Activated CD4-positive, CD25-positive, alpha-beta regulatory T cell treated with anti-CD3 and anti-CD28 coated beads, Interleukin-2, amount 50 U/mL, for 24 hours (primary cell): ENCODE measurements at places on chromosomes 2 and 18.

DNA sequence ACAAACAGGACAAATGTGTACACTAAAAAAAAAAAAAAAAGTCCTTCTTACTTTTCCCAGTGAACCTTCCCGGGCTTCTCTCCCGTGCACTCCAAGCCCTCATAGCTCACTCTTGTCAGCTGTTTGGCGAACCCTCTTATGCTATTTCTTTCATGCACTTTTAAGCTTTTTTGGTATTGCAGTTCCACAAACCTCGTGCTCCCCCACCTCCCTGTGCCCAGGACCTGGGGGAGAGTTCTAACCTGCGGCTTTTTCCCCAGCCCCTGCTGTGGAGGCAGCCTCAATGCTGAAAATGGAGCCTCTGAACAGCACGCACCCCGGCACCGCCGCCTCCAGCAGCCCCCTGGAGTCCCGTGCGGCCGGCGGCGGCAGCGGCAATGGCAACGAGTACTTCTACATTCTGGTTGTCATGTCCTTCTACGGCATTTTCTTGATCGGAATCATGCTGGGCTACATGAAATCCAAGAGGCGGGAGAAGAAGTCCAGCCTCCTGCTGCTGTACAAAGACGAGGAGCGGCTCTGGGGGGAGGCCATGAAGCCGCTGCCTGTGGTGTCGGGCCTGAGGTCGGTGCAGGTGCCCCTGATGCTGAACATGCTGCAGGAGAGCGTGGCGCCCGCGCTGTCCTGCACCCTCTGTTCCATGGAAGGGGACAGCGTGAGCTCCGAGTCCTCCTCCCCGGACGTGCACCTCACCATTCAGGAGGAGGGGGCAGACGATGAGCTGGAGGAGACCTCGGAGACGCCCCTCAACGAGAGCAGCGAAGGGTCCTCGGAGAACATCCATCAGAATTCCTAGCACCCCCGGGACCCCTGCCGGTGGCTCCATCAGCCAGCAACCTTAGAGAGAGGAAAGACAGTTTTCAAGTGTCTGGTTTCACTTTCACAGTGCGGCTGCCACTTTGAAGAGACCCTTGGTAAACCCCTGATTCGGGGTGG is 826 bp downstream of the KCNE4 start:
- ATAC-seq = no peak

DNA sequence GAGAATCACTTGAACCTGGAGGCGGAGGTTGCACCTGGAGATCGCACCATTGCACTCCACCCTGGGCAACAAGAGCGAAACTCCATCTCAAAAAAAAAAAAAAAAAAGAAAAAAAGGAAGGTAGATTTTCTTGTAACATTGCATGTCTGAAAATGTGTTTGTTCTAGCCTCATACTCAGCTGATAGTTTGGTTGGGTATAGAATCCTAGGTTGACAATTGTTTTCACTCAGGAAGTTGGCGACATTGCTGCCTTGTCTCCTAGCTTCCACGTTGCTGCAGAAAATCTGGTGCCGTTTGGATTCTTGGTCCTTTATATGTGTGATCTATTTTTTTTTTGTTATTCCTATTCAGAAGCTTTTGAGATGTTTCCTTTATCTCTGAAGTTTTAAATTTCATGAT is 4.7 kb downstream of the ING5 start:
- no peak for ATAC-seq

- ATAC-seq = no peak
These were observed 413.6 kb upstream of the ID2 start for GRCh38 chr2:8268172-8268783.

GRCh38 chr2:167254721-167255120 is 366.4 kb downstream of the XIRP2 start:
- no peak for ATAC-seq

GRCh38 chr2:78913257-78913656 is 112.2 kb upstream of the REG3G start:
- ATAC-seq = no peak

- ATAC-seq = no peak
These were observed 103.5 kb downstream of the ARL4C start for GRCh38 chr2:234393354-234393753.

DNA sequence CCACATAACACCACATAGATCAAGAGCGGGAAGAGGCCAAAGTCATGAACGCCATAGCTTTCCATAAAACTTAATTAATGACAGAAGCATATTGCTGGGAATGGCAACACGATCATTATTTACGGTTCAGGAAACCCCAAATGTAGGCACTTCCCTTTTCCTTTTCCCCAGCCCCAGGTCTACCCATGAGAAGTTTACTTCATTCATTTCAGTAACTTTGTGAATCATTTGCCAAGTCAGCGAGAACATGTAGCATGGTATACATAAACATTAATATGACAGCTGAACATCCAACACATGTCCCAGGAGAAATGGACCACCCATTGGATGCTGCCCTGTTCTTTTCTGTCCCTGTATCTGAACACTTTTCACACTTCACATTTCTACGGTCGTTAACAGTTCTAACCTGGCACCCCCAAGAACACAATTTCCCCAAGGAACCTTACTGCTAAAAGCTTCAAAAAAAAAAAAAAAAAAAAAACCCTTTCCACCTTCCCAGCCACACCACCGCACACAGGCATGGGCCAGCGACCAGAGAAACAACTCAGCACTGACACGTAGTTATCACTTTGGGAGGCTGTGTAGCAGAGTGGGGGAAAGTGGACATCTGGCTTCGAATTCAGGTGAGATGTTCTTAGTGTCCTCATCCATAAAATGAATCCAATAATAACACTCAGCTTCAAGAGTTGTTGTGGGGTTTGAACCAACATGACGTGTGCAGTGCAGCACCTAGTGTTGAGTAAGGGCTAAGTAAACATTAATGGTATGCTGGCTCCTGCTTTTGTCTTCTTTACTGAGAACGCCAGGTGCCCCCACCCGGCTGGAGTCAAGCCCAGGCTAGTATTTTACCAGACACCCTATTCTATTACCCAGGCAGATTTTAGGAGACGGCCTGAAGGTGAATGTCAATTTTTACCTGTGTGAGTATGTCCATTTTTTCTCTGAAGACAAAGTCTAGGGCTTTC is 371.5 kb downstream of the LNPK start:
- no peak for ATAC-seq

- peak; percentile 71 for ATAC-seq
These were observed 41.0 kb downstream of the LPIN2 start for GRCh38 chr18:2971741-2972552.

DNA sequence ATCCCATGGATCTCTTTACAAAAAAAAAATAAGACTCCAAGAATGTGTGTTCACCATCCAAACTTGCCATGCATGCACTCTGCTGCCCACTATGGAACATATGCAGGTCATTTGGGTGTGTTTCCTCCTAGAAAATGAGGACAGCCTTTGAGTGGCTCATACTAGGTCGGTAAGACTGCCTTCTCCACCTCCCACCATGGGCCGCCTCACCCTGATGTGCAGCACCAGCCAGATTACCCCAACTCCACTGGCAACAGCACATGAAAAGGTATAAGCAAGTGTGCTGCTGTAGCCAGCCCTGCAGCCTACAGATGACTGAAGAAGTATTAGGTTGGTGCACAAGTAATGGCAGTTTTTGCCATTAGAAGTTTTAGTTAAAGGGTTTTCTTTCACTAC is 214.2 kb downstream of the ATAD2B start:
- no peak for ATAC-seq

- ATAC-seq = no peak
These were observed 4.5 kb downstream of the INPP5D start for GRCh38 chr2:233064530-233065199.

- no peak for ATAC-seq
These were observed 152.1 kb downstream of the GLI2 start for GRCh38 chr2:120887741-120888231.

DNA sequence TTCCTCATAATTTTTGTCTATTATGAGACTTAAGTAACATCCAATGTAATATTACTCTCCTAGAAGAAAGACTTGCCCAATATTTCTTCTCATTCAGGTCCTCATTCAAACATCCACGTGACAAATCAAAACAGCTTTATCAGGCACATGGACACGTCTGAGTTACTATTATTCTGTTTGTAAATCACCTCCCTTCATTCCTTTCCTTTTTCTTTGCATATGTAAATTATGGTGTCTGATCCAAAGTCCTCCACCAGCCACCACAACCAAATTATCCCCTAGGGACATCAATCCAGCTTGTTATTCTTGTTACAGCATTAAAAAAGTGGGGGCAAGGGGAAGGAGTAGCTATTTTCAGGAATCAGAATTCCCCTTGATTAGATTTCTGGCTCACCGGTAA is 7.1 kb downstream of the TMEM163 start:
- no peak for ATAC-seq

- no peak for ATAC-seq
These were observed 7.1 kb downstream of the KHK start for GRCh38 chr2:27093430-27094352.

DNA sequence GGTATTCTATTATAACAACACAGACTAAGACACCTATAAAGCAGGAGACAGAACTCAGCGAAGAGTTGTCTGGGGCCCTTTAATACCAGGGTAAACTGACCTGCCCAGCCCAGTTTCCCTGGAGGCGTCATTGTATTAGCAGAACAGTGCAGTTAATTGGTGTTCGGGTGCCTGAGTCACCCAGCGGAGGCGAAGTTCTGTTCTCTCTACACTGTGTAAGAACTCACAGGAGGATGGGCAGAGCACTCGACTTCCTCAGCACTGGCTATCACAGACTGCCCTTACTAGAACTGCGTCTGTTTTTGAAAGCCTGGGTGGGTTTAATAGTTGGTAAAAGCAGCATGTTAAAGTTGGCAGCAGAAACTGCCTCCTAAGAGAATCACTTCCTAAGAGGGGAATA is 106.5 kb upstream of the ATP8B1 start:
- no peak for ATAC-seq
